Esophagus squamous epithelium (tissue), 5 donors: ENCODE measurements at places on chromosomes 12 and 14. TPM values are rescaled to one million over a fixed set of nuclear protein-coding genes. Genes with fewer than 3 reads are reported as not detected.

- DNase-seq, result no peak
Observed at GRCh38 chr14:24351517-24351916, 11.7 kb upstream of the RIPK3 start.

The AICDA gene
- not detected for total RNA-seq

DNA sequence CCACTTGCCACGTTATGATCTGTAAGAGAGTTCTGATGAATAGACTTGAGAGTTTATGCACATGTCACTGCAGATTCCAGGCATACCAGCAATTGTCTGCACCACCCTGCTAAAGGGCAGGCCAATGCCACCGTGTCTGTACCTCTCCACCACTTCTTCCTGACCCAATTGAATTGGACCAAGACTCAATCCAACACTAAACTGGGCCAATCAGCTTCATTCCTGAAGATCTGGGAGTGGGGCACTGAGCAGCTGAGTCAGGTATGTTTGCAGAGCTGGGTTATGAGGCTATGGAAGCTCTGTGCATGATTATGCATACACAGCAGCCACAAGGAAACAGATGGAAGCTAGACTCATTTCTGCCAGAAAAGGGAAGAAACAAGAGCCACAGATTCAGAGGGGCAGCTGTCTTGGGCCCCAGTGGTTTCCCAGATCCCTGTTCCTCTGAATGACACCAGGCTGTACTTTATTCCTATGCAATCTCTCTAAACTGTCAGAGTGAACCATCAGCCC is 28.0 kb downstream of the DAO start:
- DNase-seq, result no peak

- no peak for DNase-seq
Observed at GRCh38 chr14:102055181-102055901, 31.5 kb downstream of the HSP90AA1 start.

The IAPP gene
- not detected for total RNA-seq

DNA sequence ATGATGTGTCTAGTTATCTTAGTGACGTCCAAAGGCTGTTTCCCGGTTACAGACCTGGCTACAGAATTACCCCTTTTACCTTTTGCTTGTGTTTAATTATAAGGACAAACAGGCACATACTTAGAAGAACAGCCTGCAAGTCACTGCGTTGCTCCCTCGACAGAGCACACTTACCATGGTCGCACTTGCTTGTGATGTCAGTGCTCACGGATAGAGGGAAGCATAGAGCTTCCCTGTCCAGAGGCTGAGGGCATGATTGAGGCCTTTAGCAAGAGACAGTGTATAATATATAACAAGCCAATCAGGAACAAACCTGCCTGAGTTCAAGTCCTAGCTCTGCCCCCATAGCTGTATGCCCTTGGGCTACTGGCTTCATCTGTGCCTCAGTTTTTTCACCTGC is 73.2 kb upstream of the SCN8A start:
- DNase-seq, result no peak

DNA sequence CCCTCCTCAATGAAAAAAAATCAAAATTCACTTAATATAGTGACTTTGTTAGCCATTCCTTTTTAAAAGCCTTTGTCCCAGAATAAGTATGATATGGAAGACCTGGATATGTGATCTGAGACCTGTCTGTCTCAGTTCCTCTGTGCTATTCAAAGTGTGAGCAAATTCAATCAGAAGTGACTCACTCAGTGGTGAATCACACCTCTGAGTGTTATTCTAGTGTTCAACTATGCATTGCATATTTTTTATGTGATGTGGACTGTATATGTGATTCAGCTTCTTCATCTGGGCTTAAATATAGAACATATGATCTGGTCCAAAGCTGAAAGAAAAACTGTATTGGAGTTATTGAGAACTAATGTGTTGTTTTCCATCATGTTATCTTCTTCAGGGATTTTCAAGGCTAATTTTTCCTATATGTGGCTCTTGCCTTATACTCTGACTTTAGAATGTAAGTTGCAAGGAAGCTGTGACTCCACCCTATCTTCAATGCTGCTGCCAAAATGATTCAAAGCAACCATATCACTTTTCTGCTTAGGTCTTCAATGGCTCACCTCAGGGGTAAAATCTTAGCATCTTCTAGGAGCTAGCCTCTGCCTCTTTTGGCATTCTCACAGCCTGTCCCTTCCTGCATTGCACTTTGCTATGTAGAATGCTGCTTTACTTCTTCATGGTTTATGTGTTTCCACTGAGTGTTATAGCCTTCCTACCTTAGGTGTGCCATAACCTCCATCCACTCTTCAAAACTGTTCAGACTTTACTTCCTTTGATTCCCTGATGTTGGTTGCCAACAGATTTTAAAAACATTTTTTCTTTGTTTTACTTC is 169.8 kb downstream of the OTOGL start:
- DNase-seq, result no peak

- no peak for DNase-seq
Observed at GRCh38 chr12:39574785-39575497, 44.7 kb downstream of the ABCD2 start.

GRCh38 chr14:104560586-104560945 is 19.0 kb upstream of the C14orf180 start:
- no peak for DNase-seq

DNA sequence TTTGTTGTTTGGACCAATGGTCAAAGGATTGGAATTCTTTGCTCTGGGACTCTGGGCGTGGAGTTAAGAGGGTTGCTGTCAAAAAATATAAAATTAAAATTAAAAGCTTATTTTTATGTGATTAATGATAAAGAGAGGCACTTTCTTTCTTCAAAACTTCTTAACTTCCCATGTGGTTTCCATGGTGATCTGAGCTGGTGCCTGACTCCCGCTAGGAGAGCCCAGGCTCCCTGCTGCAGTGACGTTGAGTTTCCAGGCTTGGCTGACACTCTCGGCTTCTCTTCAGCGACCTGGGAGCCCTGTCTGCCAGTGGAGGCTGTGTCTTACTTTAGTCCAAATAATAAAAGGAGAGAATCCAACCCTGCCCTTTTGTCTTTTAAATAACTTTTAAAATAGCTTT is 84.4 kb downstream of the GALC start:
- no peak for DNase-seq

The SMIM41 gene
- total RNA-seq, result 1.8 TPM

GRCh38 chr12:111168009-111168900 is 200.6 kb downstream of the PHETA1 start:
- no peak for DNase-seq

GRCh38 chr12:121740847-121741246 is 28.3 kb downstream of the TMEM120B start:
- DNase-seq, result no peak

- peak; percentile 58 for DNase-seq
Observed at GRCh38 chr14:73886449-73887317, at the start of gene ZNF410. Gene ZNF410 (plus strand): TSS chr14:73886859. CDS start chr14:73892176, 5,317 bp downstream.

The BEGAIN gene
- 0.47 TPM for total RNA-seq

The ZDHHC22 gene
- total RNA-seq, result not detected

The TAS2R10 gene
- 0.38 TPM for total RNA-seq

DNA sequence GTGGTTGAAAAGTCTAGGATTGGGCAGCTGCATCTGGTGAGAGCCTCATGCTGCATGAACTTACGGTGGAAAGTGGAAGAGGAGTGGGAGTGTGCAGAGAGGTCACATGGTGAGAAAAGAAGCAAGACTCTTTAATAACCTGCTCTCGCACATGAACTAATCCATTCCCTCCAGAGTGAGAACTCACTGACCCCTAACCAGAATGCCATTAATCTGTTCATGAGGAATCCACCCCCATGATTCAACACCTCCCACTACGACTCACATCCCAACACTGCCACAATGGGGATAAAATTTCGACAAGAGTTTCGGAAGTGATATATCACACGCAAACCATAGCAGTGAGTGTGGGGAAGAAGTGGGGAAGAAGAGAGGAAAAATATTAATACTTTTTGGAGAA is 377.4 kb downstream of the NAV3 start:
- no peak for DNase-seq

The SFSWAP gene
- 29.4 TPM for total RNA-seq

- no peak for DNase-seq
Observed at GRCh38 chr14:96249029-96249428, 7.0 kb upstream of the BDKRB1 start.

DNA sequence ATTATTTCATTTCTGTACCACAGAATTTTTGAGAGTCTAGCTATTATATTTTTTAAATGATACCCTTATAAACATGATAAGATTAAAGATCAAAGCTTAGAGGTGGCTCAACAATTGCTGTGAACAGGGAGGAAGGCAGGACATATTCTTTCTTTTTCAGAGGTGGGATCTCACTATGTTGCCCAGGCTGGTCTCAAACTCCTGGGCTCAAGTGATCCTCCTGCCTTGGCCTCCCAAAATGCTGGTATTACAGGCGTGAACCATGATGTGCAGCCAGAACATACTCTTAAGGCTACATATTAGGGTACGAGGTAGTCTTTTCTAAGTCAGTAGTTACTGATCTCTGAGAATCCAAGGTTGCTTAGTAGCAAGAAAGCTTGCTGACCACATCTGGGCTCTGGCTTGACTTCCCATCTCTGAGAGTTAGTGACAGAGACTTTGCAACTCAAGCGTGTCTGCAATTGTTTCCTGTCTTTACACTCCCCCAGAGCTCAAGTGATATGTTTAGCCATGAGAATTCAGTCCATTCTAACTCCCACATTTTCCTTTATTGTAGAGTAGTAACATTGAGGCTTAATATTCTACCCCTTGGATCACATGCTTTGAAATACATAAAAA is 8.6 kb downstream of the RAB5B start:
- no peak for DNase-seq

DNA sequence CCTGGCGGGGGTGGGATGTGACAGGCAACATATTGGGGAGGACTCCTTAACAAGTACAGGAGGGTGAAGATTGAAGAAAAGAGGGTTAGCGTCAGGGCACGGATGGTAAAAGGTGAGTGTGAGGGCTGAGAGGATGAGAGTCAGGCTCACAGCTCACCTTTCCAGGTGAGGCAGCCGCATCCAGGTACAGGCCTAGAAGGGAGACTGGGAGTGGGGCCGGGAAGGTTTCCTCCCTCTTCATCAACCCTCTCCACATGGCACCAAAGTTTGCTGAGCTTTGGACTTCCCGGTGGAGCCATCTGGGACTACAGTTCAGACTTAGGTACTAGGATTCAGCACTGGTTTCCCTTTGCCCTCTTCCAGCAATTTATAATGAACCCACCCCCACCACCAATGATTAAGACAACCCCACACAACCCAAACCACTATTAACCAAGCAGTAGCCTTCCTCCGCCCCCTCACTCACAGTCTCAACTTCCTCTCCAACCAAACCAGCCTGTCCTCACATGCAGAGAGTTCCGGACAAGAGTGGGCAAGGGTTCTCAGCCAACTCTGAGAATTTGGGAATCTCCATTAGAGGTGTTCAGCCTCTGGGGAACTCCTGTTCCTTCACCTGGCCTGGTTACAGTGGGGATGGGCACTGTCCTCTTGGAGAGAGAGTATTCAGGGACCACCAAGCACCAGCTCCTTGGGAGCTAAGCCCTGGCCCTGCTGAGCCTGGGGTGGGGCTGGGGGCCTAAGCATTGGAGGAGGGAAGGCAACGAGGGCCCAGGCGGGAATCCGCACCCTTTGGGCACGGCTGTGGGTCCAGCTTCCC is 2.4 kb upstream of the HOXC4 start:
- no peak for DNase-seq

DNA sequence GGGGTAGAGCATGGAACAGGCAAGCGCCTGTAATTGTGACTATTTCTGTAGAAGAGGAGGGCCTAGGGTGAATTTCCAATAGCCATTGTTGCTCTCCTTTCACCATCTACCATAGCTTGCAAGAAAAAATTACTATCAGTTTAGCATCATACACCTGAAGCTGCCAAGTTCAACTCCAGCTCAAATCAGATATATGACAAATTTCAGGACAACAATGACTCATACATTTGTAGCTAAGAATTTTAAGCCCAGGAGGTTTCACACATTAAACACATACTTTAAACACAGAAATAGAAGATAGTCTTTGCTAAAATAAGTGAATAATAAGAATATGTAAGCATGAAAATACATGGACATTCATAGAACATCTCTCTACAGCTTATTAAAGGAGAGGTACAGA is 17.6 kb upstream of the G2E3 start:
- no peak for DNase-seq

DNA sequence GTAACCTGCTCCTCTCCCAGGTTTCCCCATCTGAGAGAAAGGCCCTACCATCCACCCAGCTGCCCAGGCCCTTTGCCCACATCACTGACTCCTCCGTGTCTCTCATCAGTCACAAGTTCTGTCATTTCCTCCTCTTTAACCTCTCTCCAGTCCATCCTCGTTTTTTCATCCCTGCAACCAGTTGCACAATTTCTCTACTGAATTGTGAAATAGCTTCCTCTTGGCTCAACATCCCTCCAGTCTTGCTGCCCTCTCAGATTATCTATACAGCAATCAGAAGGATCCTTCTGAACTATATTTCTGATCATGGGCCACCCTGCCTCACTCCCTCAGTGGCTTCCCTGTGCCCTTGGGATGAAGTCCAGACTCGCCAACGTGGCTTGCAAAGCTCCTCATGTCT is 6.8 kb downstream of the FAM161B start:
- DNase-seq, result no peak

The SLC7A8 gene
- total RNA-seq, result 41.7 TPM

DNA sequence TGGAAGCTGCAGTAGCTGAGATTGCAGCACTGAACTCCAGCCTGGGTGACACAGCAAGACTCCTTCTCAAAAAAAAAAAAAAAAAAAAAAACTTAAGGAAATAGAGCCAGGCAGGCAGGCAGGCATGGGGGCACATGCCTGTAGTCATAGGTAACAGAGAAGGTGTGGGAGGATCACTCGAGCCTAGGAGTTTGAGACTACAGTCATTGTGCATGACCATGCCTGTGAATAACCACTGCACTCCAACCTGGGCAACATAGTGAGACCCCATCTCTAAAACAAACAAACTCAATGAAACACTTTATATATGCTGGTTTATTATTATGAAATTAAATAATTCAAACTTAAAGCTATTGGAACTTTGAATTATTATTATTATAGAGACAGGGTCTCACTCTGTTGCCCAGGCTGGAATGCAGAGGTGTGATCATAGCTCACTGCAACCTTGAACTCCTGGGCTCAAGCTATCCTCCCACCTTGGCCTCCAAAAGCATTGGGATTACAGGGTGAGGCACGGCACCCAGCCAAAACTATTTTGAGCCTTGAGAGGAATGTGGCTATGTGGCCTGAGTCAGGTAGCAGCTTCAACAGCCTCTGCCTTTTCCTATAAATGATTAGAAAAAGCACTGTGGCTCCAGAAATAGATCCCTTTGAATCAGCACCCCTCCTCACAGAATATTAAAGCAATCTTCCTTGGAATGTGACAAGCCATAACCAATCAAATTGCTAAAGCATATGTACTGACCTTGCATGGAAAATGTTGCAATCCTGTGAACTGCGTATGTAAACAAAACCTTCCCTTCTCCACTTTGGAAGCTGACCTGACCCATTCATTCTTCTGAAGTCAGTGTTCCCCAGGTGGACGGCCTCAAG is 34.7 kb upstream of the YY1 start:
- DNase-seq, result no peak

GRCh38 chr12:5488626-5488955 is 56.7 kb downstream of the NTF3 start:
- no peak for DNase-seq

- no peak for DNase-seq
Observed at GRCh38 chr12:99128246-99128802, 483.2 kb downstream of the APAF1 start.
